ENCODE measurements at places on chromosomes 6 and 20.

GRCh38 chr6:13597073-13597472 is 18.1 kb upstream of the NOL7 start:
- no peak for DNase-seq

- DNase-seq: peak; percentile 56
These were observed 31.4 kb downstream of the PRDM1 start for GRCh38 chr6:106117579-106117978.

- DNase-seq: no peak
These were observed 234.2 kb downstream of the COL12A1 start for GRCh38 chr6:74971633-74972032.

DNA sequence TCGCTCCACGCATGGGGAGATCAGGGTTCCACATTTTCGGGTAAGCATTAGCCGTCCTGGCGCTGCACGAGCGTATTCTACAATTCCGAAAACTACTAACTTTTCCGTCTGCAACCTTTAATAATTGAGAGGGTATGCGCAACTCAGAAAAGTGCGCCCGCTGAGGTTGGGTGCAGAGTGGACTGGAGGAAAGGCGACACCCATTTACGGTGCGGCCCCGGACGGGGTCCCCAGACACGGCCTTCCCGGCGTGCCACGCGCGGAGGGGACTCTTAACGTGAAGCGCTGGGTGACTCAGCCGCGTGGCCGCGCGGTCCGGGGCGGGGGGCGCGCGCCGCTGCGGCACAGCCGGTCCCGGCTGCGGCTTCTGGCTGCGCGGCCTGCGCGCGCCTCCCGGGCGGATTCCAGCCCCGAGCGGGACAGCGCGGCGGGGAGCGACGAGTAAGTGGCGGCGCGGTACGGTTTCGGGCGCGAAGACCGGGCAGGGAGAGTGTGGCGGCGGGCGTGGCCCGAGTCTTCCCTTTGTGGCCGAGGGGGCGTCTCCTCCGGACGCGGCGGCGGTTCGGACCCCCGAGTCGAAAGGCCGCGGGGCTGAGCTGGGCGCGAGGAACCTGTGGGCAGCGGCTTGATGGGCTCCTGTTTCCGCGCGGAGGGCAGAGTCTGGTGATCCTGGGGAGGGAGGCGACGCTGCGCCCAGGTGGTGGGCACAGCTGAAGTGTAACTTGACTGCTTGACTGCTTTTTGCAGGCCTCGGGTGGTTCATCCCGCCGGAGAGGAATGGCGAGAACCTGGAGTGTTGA is at the start of the genes KCTD20 and PXT1:
Gene KCTD20 (plus strand): TSS at position 330 of the 800 bp plus-strand sequence. CDS start 27,098 bp downstream, outside the sequence.
Gene PXT1 (minus strand): TSS at position 184 of the 800 bp plus-strand sequence. CDS start 16,772 bp downstream, outside the sequence.
- peak; percentile 95 for DNase-seq

DNA sequence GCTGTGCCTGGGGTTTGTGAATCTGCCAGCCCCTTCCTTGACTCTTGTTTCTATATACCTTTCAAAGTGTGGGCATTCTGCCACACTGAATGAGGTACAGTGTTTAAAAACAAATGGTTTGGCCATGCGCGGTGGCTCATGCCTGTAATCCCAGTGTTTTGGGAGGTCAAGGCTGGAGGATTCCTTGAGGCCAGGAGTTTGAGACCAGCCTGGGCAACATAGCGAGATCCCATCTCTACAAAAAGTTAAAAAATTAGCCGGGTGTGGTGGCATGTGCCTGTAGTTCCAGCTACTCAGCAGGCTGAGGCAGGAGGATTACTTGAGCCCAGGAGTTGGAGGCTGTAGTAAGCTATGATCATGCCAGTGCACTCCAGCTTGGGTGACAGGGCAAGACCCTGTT is 5.8 kb downstream of the FAM83D start:
- no peak for DNase-seq

- no peak for DNase-seq
These were observed 50.0 kb downstream of the FKBP5 start for GRCh38 chr6:35638679-35639078.
